ENCODE measurements at places on chromosomes 4 and X.
A peak's percentile ranks its signal among the peaks of the same experiment; 100 is the strongest.

- DNase-seq = no peak
These were observed 64.7 kb upstream of the SPP1 start for GRCh38 chr4:87910795-87911194.

DNA sequence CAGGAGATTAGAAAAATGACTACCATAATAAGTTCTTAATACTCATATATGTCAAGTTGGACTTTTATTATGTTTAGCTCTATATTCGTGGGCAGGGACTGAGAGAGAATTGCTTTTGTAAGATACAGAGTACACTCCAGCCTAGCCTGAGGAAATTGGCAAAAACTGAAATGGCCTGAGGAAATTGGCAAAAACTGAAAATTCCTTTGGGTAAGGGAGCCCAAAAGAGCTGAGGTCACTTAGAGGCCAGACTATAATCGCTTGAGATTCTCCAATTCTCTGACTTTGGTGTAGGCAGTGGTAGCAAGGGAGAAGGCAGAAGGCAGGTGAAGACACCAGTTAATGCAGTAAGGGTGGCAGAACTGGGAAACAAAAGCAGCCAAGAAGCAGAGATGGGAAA, 124.5 kb upstream of the HCCS start:
- no peak for DNase-seq

GRCh38 chr4:97103252-97103651, 1040.0 kb downstream of the STPG2 start:
- DNase-seq = no peak

GRCh38 chr4:3769642-3770184, 3.5 kb downstream of the ADRA2C start:
- no peak for DNase-seq

- DNase-seq = no peak
These were observed 39.3 kb upstream of the TADA2B start for GRCh38 chr4:7003879-7004240.

GRCh38 chrX:146241902-146242301, 424.3 kb downstream of the SLITRK2 start:
- no peak for DNase-seq

DNA sequence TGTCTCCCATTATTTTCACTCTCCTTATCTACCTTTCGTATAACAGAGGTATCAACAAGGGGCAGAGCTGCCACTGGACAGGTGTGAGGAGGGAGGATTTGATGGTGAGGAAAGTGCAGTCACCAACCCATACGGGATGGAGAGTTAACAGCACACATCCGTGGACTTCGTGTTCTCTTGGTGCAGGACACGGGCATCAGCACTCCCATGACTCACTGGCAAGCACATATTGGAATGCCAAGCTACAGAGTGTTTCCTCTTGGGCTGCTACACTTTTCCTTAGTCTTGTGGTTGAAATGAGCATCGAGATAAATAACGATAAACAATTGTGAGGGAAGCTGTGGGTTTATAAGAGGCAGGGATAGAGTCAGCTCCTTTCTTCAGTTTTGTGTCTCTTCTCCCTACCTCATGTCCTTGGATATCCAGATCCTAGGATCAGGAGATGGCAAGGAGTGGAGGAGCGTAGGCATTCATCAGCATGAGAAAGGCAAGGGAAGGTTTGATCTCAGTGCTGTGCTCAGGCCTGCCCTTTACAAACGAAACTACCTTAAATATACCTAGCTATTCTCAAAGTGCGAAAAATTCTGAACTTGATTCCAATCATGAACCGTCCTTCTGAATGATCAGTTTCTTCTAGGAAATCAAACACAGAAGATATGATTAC, 96.3 kb downstream of the ZNF827 start:
- DNase-seq = no peak

- DNase-seq = no peak
These were observed 22.6 kb downstream of the LAMP2 start for GRCh38 chrX:120446498-120446897.

DNA sequence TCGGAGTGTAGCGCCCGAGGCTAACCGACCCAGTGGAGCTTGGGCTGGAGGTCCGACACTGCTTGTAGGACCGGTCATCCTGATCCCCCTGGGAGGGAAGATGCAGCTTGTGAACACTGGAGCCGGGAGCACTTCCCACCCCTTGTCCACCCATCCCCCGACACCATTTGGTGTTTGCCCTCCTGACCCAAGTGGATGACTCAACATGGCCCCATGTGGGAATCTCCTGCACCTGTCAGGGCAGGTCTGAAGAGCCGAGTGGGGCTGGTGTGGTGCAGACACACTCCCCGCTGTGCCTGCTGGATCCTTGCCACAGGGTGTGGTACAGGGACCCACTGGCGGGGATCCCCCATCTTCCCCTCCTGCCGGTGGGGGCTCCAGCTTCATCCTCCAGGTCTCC, 90.0 kb upstream of the AFAP1 start:
- no peak for DNase-seq

DNA sequence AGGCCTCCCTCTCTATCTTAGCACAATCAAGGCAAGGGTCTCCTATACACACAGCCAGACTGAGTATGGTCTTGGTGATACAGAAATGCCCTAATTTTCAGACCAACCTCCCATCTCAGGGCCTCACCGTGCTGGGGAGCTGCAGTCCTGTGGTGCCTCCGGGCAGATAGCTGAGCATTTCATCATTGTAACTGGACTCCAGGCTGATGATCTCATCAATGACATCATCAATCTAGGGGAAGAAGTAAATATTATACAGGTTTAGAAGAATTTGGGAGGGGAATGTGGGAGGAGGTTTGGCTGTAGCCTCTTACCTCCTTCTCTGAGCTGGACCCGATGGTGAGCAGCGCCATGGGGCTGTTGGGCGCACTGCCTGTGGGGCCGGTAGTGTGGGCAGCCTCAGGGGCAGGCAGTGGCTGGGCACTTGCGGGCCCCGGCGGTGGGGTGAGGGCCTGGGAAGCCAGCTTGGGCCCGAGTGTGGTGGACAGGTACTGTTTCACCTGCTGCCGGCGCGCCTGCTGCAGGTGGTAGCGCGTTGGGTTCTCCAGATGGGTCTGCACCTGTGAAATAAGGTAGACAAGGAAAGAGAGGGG, 5.2 kb downstream of the TFE3 start:
- DNase-seq = no peak

GRCh38 chrX:47748576-47748975, 88.1 kb upstream of the ZNF81 start:
- DNase-seq = no peak

DNA sequence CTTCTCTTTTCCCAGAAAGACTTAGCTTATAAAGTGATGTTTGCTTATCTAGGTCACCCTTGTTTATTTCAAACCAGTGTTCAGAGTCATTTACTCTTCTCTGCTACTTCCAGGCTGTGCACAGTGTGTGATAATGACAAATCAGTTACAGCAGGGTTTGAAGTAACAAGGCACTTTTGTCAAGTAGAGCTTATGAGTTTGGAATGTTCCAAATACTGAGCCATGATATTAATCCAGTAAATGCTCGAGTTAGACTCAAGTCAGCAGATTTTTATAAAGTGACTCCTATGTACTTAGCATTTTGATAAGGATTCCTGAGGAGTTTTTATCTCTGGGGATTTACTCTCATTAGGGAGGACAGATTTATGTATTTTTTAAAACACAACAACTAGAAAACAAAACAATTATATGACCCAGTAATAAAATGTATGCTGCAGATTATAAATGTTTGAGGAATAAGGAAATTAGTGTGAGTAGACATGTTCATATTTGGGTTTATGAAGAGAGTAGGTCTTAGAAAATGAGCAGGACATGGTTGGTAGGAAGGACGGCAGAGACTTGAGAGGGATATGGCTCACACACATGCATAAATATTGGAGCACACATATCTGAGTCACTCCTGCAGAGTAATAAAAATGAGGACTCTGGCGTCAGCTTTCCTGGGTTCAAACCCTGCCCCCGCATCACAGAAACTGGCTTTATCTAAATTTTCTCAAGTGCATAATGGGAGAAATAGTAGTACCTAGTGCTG, 271.2 kb downstream of the FBXO8 start:
- DNase-seq = no peak

DNA sequence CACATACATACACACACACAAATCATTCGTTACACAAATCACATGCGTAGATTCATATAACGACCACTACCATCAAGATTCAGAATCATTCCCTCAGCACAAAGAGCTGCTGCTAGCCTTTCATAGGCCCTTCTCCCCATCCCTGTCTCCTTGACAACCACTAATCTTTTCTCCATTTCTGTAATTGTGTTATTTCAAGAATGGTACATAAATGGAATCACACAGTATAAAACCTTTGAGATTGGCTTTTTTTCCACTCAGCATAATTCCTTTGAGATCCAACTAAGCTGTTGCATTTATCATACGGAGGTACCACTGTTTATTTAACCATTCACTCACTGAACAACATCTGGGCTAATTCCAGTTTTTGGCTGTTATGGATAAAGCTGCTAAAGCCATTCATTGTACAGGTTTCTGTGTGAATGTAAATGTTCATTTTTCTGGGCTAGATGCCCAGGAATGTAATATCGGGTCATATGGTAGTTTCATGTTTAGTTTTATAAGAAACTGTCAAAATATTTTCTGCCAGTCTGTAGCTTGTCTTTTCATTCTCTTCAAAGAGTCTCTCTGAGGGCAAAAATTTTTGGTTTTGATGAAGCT, 64.1 kb downstream of the USP11 start:
- no peak for DNase-seq

GRCh38 chr4:151700566-151701316, 60.1 kb downstream of the GATB start:
- no peak for DNase-seq

DNA sequence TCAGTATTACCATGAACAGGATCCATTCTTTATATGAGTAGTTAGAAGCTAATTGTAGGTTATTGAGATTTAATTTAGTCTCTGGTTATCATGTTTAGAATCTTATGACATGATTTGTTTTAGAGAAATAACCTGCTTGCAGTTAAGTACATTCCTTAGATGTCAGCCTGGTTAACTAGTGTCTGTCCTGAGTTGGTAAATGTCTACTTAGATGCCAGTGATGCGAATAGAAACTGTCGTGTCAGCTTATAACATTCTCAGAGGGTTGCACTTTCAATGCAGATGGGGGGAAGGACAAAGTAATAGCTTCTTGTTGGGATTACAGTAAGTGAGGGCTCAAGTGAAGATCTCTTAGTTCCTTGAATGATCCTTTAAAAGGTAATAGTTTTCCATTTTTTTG, 227.8 kb upstream of the SPRY1 start:
- DNase-seq = no peak

DNA sequence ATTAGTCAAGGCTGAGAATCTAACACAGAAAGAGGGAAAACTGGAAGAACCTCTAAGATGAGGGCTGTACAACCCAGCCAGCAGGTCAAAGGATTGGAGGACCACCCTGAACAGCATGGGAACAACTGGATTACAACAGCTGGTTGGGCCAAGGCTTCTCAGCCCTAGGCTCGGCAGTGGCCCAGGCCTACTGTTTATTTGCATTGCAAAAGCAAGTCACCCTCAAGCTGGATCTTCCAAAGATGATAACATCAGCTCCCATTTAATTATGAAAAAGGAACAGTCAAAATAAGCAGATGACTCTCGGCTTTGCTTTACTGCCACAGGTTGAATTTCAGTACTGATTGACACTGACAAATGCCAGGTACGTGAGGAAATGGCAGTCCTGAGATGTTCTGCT, 61.8 kb downstream of the GPC3 start:
- no peak for DNase-seq

- peak; percentile 24 for DNase-seq
These were observed 92.9 kb downstream of the EGF start for GRCh38 chr4:110005461-110006056.

DNA sequence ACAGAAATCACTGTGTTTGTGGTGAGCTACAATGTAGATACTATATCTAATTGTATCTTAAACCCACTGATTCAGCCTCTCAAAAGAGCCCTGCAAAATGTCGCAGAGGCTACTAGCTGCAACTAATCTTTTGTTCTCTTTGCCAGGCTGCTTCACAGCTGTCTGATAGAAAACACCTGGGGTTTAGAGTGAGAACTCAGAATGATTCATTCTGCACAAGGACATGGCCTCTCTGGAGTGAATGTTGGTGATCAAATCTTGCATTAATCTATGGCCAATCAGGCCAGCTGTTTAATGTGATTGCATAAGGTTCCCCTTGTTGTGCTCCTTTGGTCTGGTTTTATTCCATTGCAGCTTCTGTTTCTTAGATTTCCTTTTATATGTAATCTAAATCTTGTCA, 100.3 kb downstream of the EMCN start:
- DNase-seq = no peak

GRCh38 chrX:40688929-40689328, 41.6 kb upstream of the CXorf38 start:
- no peak for DNase-seq

- DNase-seq = no peak
These were observed 34.9 kb downstream of the WDR13 start for GRCh38 chrX:48632207-48632606.

GRCh38 chrX:153925387-153925738, 701 bp downstream of the ARHGAP4 start:
- no peak for DNase-seq

- no peak for DNase-seq
These were observed 216.0 kb downstream of the RAB28 start for GRCh38 chr4:13268165-13268564.

DNA sequence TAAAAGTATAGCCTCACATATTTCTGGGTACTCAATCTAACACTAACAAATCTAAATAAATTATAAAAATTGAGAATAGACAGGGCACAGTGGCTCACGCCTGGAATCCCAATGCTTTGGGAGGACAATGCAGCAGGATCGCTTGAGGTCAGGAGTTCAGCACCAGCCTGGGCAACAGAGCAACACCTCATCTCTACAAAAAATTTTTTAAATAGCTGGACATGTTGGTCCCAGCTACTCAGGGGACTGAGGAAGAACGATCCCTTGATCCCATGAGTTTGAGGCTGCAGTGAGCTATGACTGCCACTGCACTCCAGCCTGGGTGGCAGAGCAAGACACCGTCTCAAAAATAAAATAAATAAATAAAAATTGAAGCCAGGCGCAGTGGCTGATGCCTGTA, 192.7 kb downstream of the LRBA start:
- no peak for DNase-seq

DNA sequence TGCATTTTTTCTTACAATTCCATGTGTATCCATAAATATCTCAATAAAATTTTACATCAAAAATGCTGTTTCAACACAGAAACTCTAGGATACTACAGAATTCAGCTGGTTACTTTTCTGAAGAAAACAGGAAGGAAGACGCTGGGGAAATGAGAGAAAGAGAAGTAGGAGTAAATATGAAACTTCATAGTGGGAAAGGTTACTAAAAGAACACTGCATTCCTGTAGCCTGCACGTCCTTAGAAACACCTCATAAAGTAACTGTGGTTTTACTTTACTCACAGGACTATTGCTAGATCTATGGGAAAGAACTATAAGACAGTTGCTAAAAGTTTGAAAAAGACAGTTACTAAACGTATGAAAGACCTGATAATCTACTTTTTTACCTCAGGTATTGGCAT, 23.1 kb downstream of the ATP11C start:
- no peak for DNase-seq

- no peak for DNase-seq
These were observed 10.5 kb upstream of the DHX15 start for GRCh38 chr4:24594887-24595286.

- DNase-seq = no peak
These were observed 24.3 kb upstream of the ZNF330 start for GRCh38 chr4:141196227-141196933.

Data from Panc1 (cell line).